ENCODE measurements at places on chromosomes 11 and 22.

DNA sequence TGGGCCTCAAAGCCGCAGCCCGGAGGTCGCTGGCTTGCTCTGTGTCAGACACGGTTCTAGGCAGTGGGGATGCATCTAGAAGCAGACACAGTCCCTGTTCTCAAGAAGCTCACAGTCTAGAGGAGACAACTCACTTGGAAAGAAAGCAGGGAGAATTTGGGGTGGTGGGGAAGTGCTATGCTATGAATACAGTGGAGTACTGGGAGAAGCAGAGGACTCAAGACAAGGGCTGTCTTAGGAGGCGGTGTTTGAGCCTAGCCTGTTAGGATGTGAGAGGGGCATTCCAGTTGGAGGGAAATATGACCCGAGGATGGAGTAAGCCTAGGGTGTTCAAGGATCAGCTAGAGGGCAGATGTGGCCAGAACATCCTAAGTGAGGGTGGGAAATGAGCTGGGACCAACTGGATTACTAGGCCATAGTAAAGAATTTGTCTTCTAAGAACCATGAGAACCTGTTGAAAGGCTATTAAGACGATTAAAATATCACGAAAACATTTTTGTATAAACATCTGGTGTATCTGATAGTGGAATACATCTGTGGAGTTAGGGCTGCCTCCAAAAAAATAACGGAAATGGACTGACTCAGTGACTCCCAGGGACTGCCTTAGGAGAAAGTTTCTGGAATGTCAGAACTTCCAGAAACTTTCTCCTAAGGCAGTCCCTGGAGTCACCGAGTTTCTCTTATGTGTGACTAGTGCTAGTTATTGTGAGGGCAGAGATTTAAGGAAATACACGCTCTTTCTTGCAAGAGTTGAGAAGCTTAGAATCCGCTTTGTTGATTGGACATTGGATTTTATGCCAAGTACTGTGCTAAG is 1.1 kb upstream of the PITPNB start:
- no peak for DNase-seq

DNA sequence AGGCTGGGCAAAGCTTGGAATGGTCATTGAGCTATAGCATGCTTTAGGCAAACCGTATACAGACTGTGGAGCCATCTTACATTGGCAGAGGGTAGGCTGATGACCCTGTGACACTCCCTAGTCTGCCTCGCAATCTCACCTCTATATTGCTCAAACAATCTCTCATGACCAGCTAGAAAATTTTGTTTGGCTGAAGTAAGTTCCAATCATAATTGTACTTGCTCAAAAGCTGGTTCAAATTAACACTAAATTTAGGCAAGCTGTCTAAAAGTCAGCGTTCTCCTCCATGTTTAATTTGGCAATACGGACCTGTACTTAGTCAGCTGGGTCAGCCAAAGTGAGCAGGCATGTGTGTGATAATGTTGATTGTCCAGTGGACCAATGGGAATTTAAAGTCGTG is 133.0 kb downstream of the SWAP70 start:
- DNase-seq, result no peak

DNA sequence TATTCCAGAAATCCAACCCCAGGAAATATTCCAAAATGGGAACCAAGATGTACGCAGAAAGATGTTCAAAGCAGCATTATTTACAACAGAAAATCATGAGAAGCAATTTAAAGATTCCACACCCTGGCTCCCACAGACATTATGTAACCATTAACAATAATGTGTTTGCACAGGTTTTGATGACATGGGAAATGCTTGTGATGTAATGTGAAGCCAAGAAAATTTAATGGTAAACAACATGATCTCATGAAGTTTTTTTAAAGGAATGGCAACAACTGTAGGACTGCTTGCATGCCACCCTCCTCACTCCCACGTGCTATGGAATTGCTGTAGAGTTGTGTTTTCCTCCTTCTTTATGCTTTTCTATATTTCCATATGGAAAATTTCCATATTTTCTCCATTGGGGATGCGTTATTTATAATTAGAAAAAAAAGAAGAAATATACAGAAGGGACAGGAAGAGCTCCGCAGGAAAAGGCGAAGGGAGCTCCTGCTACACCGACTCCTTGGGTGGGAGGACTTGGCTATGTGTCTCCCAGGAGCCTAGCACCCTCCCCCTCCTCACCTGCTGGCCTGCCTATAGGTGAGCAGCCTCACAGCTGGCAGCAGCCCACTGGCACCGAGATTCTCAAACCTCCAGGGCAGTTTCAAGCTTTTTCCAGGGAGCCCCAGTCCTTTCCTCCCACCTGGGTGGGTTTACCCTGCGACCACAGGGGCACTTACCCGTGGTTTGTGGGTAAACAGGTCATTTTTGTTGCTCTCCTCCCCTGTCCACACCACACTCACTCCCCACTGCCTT is 20.9 kb downstream of the LRFN4 start:
- DNase-seq, result no peak

- DNase-seq, result no peak
These were observed 4.2 kb downstream of the ALDH3B1 start for GRCh38 chr11:68014157-68014946.

DNA sequence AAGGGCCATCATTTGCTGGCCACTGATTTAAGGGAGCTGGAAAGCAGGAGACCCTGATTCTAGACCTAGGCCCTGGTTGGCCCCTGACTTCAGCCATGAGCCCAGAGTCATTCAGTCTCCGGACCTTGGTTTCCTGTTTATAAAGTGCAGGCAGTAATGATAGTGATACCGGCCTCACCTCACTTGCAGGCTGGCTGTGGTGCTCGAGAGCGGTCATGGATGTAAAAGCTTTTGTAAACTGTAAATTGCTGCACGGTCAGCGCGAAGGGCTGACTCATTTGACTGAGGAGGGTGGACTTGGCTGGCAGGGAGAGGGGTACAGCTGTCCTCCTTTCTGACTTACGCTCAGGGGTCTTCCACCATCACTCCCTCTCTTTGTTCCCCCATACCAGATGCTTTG is 37.4 kb downstream of the FBLN1 start:
- no peak for DNase-seq

DNA sequence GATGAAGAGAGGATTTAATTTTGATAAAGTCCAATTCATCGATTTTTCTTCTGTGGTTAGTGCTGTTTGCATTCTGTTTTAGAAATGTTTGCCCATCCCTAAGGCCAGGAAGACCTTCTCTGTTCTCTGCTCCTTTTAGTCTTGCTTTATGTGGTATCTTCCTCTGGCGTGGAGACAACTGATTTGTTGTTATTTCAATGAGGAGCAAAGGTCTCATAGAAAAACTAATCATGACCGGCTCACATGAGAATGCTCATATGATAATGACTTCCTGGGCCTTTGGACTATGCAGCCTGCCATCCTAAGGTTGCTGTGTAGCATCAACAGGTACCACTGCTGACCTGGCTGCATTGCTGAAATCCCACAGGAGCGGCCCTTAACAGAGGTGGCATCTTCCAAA is 19.8 kb downstream of the SCGB1A1 start:
- DNase-seq, result no peak

DNA sequence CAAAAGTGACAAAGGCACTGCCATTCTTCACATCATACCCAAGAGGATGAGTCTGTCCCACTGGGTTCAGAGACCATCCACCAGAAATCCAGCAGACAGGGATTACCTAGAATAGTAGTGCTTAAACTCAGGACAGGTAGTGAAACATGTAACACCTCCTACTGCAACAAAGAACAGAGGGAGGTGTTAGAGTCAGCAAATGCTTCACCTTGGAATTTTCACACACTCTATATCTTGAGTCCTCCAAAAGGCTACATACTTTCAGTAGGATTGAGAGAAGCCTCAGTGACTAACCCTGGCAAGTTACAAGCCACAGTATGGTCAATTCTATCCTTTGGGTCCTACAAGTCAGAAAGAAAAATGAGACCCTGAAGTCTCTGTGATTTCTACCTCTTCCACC is 6.0 kb upstream of the CAVIN3 start:
- no peak for DNase-seq

All from activated CD4-positive, alpha-beta T cell treated with anti-CD3 and anti-CD28 coated beads, Interleukin-2, amount 50 U/mL, for 48 hours (primary cell).